Fibroblast of skin of right quadriceps (primary cell): ENCODE measurements at places on chromosomes 1 and 21.

GRCh38 chr1:40723196-40723955, 31.9 kb downstream of the NFYC start:
- no peak for DNase-seq

GRCh38 chr1:167263819-167264464, 43.3 kb downstream of the POU2F1 start:
- no peak for DNase-seq

GRCh38 chr1:12320486-12320885, 90.7 kb downstream of the VPS13D start:
- no peak for DNase-seq

GRCh38 chr1:118993700-118994026, 5.5 kb upstream of the TBX15 start:
- no peak for DNase-seq

GRCh38 chr1:83905315-83905907, 93.5 kb downstream of the TTLL7 start:
- peak; percentile 14 for DNase-seq

GRCh38 chr1:21496886-21497285, 12.3 kb upstream of the ALPL start:
- no peak for DNase-seq

DNA sequence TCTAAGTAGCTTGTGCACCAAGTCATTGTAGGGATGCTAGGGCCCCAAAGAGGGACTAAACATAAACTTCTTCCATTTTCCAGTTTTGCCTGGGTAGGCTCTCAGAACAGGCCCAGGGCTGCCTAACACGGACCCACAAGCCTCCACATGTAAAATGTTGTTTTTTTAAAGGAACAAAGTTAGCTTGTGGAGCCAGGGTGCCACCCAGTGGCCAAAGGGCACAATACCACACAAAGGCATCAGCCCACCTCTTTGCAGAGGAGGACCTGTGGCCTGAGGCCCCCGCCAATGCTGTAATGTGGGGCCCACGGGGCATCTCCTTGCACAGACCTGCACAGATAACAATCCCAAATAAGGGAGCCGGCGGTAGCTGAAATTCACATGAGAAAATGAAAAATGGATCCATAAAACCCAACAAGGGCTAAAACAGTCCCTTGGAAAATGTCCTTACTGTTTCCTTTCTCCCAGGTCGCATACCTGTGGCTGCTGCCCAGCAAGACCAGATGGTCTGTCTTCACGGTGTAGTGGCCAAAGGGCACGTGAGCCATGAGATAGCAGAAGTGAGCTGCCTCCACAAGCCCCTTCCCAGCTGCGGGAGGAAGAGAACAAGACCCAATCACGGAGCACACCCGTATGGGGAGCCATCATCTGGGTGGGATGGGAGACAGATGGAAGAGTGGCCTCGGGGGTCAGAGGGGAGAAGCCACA, 23.8 kb downstream of the SEC16B start:
- DNase-seq, result peak; percentile 63

DNA sequence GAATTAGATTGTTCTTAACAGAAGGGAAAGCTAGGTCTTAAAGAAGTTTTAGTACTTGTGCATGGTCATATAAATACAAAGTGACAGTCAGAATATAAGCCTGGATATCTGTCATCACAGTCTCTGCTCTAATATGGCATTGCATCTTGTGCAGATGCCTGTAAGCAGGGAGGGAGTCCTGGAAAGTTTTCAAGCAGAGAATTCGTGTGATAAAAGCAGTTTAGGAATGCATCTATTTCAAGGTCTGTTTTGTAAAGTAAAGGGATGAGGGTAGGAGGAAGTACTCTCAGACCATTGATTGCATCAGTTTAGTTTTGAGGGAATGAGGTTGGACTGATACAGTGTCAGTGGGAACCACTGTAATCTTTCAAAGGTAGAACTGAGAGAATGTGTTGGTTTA, 30.6 kb downstream of the IARS2 start:
- DNase-seq, result peak; percentile 67

- DNase-seq, result peak; percentile 67
Observed at GRCh38 chr1:207389728-207390464, 64.2 kb upstream of the CR2 start.

DNA sequence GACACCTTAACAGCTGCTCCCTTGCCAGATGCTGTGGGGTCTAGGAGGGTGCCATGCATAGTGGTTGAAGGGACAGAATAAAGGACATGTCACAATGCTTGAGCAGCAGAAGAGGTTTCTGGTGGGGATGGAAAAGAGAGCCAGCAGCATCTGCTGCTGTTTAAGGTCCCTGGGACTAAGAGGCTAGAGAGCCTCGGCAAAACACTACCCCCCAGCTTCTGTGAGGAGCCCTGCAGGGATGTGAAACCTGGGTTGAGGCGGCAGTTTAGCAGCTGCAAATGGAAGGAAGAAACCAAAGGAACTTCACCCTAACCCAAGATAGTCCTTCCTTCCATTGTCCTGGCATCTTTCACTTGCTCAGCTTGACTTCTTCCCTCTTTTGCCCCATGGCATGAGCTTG, 39.4 kb downstream of the PLXNA2 start:
- DNase-seq, result peak; percentile 39

DNA sequence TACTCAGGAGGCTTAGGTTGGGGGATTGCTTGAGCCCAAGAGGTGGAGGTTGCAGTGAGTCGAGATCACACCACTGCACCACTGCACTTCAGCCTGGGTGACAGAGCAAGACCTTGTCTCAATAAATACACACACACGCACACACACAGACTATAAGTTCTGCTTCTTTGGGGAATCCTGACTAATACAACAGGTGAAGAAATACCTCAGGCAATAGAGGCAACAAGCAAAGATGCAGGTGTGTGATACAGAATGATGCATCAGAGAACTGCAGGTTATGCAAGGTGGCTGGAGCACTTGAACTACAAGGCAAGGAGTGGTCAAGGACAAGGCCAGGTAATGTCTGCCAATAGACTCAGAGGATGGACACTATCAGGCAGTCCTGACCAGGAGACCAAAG, 117.6 kb upstream of the ZNF678 start:
- no peak for DNase-seq
